ENCODE measurements at places on chromosomes 11 and 22.

GRCh38 chr22:46969491-46969890 lies 207.0 kb downstream of the TBC1D22A start:
- no peak for DNase-seq

DNA sequence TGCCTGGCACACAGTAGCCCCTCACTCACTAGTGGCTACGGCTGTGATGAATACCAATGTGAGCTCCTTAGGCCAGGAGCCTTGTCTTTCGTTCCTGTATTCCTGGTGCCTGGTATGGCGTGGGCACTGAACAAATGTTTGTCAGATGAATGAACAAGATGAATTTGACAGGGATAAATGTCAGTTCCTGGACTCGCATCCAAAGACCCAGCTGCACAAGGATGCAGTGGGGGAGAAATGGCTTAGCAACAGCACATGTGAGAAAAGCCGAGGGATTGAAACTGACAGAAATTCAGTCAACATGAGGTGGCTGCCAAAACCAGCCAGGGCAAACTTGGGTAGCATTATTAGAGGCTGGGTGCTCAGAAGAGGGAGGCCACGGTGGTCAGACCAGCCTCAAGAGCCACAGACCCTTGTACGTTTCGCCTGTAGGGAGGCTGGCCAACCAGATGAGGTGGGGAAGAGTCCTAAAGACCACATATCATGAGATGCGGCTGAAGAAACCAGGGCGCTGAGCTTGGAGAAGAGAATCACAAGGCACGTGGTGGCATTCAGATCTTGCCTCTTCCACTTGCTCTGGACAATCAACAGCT lies 7.7 kb upstream of the SLC22A8 start:
- DNase-seq = no peak

- DNase-seq = no peak
Measured at GRCh38 chr11:74371269-74372052, 26.8 kb downstream of the PGM2L1 start.

GRCh38 chr11:69211920-69212797 lies 56.4 kb downstream of the SMIM38 start:
- no peak for DNase-seq

DNA sequence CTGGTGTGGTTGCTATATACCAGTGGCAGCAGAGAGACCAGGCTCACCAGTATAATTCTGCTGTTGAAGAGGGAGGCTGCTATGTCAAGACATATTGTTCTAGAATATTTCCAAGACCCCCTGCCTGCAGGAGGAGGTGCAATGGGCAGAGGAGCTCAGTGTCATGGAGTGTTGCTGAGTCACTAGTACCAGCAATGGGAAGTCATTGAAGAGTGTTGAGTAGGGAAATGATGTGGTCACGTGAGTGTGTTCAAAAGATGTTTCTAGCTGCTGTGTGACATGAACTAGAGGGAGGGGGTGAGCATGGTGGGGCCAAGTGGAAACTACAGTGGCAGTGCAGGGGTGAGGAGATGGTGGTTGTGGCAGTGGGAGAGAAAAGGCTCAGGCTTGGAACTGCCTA lies 76.3 kb upstream of the BIRC3 start:
- DNase-seq = no peak

DNA sequence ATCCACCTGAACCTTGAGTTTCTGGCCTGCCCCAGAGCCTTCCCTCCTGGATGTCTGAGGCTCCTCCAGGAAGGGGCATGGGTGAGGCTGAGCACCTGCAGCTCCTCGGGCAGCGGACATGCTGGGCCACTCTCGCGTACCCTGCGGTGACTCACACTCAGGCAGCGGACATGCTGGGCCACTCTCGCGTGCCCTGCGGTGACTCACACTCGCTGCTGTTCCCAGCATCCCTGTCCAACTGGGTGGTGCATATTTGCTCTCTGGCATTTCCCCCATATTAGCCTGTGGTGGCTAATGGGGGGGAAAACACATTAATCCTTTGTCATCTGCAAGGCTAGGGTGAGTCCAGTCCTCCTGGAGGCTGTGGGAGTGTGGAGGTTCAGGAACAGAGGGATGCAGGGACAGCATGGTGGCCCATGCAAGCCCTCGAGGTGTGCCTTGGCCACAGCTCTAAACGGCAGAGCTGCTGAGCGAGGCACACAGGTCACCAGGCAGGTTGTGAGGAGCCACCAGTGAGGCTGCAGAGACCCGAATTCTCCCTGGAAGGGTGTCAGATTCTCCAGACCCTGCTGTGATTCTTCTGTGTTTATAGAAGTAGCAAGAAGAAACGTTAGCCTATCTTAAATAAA lies 728.1 kb downstream of the BRD1 start:
- no peak for DNase-seq

Data from left colon (tissue), 2 donors.